ENCODE measurements at places on chromosomes 1 and 21.
A peak's percentile ranks its signal among the peaks of the same experiment; 100 is the strongest.

DNA sequence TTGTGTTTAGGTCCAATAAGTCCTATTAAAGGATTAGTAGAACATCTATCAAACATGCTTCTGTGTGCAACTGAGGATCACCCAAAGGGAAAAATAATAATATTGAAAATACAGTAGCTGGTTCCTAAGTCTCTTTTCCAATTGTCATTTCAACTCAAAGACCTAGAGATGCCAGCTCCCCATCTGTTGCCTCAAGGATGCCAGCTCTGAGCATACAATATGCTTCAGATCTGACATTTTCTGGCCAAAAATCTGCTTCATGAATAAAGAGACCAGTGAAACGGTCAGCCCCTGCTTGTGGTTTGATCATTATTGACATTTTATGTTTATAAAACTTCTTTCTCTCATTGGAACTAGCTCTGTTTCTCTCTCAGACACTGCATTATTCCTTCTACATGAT lies 72.9 kb downstream of the CCDC185 start:
- no peak for DNase-seq

GRCh38 chr1:215748431-215748830 lies 181.3 kb downstream of the KCTD3 start:
- DNase-seq = no peak

DNA sequence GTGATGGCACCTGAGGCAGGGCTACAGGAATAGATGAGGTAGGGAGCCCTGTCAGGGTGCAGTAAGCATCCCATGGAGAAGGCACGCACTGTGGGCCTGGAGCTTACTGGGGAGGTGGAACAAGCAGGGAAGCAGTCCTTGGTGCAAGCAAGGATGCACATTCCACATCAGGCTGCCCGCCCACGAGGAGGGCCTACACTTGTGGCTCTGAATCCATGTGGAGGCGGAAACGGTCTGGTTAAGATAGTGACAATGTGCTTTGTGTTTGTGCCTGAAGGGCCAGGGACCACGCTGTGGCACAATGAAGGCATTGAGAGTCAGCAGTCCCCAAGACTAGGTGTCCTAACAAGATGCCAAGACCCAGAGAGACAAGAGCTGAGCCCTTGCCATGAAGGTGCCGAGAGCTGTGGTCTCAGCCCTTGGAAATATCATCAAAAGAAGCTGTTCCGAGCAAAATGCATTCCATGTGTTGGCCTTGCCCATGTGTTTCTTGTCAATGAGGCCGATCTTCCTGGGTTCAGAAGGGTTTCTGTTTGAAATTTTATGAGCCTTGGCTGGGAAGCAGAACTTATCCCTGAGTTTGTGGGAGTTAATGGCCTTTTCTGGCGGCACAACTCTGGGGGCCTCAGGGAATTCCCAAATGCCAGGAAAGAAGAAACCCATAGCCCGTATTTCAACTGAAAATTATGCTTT lies 111.9 kb downstream of the NGF start:
- DNase-seq = no peak

- peak; percentile 42 for DNase-seq
Measured at GRCh38 chr1:88877382-88877825, 14.0 kb downstream of the GTF2B start.

DNA sequence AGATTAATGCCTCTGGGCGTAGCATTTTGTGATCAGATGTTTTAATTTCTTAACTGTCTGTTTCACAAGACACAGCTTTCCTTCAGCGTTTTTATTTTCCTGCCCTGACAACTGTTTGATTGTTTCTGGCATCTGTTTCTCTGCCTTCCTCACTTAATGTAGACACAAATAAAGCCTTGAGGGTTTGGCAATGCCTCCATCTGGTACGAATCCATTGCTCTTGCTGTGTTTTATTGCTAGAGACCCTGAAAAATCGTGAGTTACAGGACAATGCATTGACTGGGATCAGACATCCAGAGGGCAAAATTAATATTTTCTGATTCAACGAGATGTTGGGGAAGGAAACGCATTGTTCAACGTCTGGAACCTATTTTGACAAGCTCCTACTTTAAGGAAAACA lies 363.5 kb downstream of the MRPL39 start:
- DNase-seq = no peak

GRCh38 chr1:22363403-22364325 lies 88.0 kb upstream of the ZBTB40 start:
- no peak for DNase-seq

DNA sequence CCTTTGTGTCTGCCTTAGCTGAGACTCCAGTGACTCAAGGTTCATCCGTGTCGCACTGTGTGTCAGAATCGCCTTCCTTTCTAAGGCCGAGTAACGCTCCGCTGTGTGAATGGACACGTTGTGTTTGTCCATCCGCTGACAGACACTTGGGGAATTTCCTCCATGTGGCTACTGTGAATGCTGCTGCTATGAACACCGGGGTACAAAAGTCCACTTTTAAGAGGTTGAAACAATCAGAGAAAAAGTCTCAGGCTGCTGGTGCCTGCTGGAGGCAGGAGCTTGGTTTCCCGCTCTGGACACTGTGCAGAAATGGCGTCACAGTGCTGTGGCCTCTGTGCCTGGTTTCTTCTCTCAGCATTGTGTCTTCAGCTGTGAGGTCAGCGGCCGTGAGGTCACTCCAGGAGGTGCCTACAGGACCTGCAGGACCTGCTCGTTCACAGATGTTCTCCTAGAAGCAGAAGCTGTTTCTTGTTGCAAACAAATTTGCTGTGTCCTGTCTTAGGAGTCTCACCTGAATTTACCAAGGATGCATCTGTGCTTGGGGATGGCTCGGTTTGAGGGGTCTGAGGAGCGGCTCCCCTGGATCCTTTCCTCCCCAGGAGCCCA lies 34.2 kb downstream of the KRTAP10-1 start:
- no peak for DNase-seq

DNA sequence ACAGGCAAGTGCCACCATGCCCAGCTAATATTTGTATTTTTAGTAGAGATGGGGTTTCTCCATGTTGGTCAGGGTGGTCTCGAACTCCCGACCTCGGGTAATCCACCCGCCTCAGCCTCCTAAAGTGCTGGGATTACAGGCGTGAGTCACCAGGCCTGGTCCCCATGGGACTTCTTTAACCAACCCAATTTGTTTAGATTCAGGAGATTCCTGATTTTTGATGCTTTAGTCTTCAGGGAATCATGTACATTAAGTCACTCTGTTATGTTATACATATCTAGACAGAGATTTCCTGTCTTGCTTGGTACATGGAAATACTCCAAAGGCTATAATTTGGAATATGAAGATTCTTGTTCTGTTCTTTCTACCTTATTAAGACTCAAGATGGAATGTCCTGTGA lies 202.4 kb upstream of the L1TD1 start:
- DNase-seq = no peak

GRCh38 chr1:220344745-220345144 lies 72.5 kb upstream of the RAB3GAP2 start:
- DNase-seq = no peak

DNA sequence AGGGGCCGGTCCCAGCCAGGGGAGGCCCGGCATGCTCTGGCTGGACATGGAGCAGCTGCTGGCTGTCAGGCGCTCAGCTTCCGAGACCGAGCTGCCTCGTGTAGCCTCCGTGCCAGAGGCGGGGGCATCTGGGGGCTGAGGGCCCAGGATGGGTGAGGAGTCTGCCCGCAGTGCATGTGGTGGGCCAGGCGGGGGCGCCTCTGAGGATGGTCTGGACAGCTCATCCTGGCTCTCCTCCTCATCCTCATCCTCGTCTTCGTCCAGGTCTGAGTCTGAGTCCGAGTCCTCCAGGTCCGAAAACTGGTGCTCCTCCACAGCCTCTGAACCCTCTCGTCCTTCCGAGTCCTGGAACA lies 28.9 kb upstream of the EDN2 start:
- no peak for DNase-seq

DNA sequence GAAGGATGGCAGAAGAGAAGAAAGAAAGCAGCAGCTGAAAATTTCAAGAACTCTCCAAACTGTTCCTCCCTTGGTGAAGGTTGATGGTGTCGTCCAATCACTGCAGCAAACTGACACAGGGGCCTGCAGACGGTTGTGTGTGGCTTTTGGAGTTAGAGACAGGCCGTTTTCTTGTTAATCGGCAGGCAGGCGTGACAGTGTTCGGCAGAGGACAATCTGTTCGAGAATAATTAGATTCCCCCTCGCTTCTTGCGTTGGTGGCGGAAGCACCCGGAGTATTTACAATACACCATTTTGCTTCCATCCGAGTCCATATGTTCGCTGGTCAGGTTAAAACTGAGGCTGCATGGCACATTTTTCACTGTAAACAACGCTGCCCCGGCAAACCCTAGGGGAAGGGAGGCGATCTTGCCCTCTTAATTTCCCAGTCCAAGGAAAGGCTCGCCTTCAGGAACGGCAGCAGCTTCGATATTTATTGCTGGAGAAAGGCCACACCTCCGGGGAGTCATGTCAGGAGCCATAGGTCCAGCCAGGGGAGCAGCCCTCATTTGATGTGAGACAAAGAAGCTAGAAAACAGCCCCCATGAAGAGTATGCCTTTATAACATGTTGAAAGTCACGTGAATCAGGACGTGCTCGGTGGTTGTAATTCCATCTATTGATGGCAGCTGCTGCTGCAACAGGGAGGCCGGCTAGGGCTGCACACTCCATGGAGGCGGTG lies 360.1 kb downstream of the SMYD3 start:
- DNase-seq = no peak

- DNase-seq = no peak
Measured at GRCh38 chr1:116704278-116704677, 36.7 kb upstream of the IGSF3 start.

GRCh38 chr1:117841117-117841650 lies 88.2 kb downstream of the GDAP2 start:
- no peak for DNase-seq

DNA sequence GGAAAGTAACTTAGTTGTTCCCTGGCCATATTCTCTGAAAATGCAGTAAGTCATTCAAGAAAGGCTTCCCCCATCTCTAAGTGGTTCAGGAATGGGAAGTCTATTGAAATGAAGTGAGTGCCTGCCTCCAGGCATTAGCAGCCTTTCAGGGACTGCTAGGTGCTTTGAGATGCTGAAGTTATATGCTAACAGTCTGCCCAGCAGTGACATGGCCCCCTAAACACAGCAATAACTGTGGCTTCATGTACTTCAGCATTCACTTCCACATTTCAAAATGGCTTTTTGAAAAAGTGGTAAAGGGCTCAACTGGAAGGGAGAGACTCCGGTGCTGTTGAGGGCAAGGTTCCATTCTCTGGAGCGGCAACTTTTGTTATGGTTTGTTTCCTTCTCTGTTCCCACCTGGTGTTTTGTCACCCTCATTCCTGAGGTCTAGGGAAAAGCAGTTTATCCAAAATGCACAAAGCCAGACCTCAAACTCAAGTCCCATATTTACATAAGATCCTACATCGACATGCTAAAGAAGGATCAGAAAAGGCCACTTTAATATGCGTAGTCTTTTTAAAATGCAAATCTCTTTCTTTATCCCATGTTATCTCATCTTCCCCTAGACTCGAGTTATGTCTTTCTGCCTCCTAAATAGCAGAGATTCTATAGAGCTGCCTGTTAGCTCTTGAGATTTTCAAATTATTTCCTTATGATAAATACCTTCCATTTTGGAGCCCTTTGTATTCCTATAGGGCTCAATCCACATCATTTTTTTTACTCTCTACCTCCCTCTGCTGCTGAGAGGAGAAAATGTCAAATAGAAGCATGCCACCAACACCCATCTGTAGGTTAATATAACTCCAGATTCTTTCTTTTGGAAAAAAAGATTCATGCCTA lies 34.2 kb upstream of the LRRC8C start:
- DNase-seq = peak; percentile 69

DNA sequence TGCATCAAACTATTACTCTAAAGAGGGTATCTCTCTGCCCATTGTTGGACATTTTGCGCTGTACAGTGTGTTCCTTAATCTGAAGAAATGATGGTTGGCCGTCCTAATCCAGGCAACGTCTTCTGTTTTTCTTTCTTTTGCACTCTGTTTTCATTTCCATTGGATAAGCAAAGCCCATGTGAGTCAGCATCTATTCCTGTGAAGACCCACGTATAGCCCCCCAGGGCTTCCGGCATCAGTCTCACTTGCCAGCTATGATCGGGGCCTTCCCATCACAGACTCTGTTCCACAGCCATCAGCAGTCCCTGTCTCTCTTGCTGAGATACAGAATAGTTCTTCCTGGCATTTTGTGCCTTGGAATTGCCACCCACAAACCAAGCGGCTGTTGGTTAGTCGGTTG lies 29.2 kb upstream of the BRDT start:
- DNase-seq = no peak

DNA sequence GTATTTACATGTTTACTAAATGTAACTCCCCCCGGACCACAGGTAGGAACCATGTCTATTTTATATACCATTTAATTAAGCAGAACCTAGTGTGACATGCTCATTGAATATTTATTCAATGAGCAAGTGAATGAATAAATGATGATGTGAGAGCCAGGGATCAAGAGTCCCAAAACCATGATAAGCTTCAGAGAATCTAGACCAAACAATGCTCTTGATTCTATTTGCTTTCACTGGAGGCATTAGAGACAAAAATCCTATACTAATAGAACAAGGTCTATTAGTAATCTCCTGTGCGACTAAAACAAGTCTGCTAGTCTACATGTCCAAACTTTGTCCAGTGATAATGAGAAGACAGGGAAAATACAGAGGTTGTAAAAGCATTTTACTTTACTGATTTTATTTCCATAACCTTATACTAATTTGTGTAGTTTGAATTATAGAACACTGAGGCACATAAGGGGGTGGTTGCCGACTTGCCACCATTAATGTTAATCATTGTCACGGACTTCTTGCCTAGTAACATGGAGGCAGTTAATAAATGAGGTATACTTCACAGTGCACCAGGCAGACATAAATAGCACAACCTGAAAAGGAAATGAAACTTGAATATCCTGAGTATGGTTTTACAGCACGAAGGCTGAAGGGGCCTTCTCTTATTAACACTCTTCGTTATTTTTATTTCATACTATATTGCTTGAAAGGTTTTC lies 69.8 kb downstream of the TBX15 start:
- no peak for DNase-seq

- DNase-seq = no peak
Measured at GRCh38 chr1:85134583-85135391, 66.0 kb downstream of the SYDE2 start.

GRCh38 chr1:52636721-52637695 lies 4.0 kb downstream of the SHISAL2A start:
- DNase-seq = peak; percentile 90

- peak; percentile 50 for DNase-seq
Measured at GRCh38 chr21:14482165-14482564, 64.0 kb downstream of the SAMSN1 start.

DNA sequence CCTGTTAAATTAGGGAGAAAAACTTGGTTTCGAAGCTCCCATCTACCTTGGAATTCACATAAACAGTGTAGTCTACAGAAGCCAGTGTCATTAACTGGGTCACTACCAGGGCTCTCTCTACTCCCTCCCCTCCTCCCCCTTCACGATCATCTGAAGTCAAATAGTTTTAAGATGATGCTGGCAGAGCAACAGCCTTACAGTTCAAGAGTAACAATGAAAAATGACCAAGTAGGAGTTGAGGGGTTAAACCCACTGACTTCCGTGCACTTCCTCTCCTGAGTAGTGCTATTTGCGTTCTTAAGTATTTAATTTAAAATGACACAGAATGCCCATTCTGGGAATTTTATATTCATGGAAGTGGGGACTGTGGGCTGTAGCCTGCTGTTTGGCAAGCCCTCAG lies 236.9 kb downstream of the SIPA1L2 start:
- no peak for DNase-seq
